ENCODE measurements at places on chromosomes 16 and 17.

DNA sequence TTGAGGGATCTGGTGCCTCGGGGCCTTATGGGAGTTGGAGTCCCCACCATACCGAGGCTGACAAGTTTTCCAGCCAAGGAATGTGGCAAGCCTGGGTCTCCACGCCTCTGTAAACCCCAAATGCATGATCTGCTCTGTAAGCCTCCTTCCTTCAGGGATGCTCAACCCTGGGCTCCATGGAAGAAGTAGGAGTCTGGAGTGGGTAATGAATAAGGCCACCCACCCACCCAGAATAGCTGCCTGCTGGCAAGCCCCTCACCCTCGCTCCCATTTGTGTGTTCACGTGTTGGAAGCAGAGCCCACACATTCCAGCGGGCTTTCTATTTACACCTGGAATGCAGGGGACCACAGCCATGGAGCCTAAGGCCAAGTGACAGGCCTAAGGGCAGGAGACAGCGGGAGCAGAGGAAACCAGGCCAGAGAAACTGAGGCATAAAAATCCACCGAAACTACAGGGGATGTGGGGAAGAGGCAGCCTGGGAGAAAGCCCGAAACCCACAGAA lies 4.4 kb downstream of the DLG4 start:
- no peak for DNase-seq

DNA sequence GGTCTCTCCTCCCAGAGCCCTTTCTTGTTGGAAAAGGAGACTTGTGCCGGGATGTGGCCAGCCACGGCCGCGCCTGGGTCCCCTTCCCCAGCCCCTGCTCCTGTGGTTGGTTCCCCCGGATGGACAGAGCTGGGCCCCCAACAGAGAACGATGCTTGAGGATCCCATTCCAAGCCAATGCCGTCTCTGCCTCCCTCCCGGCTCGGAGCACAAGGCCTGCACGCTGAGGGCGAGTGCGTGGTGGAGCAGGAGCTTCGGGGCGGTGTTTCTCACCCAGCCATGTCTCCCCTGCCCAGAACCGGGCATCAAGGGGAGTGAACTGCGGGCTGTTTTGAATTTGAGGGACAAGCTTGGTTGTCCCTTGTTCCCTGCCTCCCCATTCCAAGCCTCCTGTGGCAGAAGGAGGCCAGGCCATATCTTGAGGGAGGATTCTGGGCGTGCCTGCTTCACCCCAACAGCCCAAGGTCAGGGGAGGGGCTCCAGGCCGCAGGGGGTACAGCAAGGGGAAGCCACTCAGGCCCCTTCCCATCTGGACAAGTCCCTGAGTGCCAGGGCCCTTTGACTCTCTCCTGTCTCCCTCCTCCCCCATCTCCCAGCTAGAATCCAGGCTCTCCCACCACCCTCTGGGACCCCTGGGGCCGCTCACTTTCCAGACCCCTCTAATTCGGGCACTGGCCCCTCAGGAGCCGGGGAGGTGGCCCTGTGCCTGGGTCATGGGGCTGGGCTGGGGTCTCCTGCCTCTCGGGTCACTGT lies 43.6 kb downstream of the SOCS3 start:
- no peak for DNase-seq

GRCh38 chr16:86748652-86749051 lies 170.3 kb downstream of the FOXL1 start:
- no peak for DNase-seq

DNA sequence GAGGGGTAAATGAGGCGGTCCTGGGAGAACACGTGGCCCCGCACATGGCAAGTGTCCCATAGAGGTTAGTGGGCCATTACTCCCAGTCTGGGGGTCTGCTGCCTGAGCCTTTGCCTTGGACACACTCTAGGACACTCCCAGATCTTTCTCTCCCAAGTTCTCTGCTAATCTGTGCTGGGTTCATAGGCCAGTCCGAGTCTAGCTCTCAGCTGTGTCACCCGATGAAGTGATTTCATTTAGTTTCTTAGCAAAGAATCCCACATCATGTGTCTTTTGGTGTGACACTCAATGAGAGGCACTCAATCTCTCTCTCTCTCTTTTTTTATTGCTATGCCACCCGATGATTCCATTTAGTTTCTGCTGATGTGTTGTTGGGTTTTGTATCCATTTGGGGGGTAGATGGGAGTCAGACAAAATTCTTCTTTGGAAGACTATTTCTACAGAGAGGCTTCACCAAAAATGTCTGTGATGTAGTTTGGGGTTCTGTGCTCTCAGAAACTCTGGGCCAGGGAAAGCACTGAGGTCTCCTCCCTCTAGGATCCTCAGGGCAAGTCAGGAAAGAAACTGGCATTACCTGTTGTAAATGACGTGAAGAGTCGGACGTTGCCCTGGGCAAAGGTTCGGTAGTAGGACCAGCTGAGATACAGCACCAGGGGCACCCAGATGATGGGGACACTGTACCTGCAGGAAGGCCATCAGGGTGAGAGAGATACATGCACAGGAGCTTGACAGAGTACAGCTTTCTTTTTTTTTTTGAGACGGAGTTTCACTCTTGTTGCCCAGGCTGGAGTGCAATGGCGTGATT lies 25.2 kb upstream of the MLKL start:
- no peak for DNase-seq

DNA sequence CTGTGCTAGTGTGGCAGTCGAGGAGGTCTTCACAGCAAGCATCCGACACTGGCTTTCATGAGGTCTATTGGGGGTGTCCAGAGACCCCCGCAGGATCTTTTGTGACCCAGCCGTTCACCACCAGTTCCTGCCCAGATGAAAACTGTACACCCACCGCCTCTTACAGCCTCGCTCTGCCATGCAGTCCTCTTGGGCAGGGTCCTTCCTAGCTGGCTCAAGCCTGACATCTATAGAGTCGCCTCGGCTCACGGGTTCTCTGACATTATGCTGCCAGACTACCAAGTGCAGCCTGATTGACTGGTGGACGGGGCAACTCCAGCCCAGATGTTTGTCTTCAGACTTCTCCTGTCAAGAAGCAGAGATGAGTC lies 14.6 kb upstream of the CLEC10A start:
- no peak for DNase-seq

- DNase-seq: no peak
These were observed 14.8 kb downstream of the PSMD3 start for GRCh38 chr17:39995438-39995837.

- DNase-seq: no peak
These were observed 38.8 kb upstream of the HOXB13 start for GRCh38 chr17:48767263-48767774.

DNA sequence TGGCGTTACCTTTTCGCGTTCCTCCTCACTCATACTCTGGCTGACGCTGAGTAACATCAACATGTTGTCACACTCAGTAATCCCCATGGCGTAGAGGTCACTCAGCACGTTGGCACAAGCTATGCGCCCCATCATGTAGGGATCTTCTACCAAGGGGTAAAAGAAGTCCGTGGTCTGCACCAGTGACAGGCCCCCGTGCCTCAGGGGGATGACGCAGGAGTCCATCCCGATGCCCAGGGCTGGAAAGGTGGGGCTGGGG lies 596 bp downstream of the SEPHS2 start:
- no peak for DNase-seq

GRCh38 chr16:88638323-88639230 lies at the start of gene IL17C:
Gene IL17C (plus strand): TSS chr16:88638572. CDS start chr16:88638642, 70 bp downstream.
- DNase-seq: no peak

- peak; percentile 31 for DNase-seq
These were observed 245.9 kb downstream of the XYLT1 start for GRCh38 chr16:17224879-17225281.

GRCh38 chr16:68590201-68590994 lies 51.3 kb downstream of the ZFP90 start:
- DNase-seq: peak; percentile 38

- DNase-seq: no peak
These were observed 33.3 kb downstream of the BAHCC1 start for GRCh38 chr17:81428516-81428915.

GRCh38 chr16:10918294-10919002 lies 23.8 kb downstream of the DEXI start:
- DNase-seq: peak; percentile 52
